B cell (primary cell): ENCODE measurements at places on chromosomes 6 and 20. TPM values are rescaled to one million over a fixed set of nuclear protein-coding genes. Genes with fewer than 3 reads are reported as not detected.
A peak's percentile ranks its signal among the peaks of the same experiment; 100 is the strongest.

GRCh38 chr6:89843070-89843469, 13.4 kb downstream of the CASP8AP2 start:
- DNase-seq = no peak

Gene OOEP
- 0.97 TPM in 1 of 2 replicates, not detected in the other for total RNA-seq

DNA sequence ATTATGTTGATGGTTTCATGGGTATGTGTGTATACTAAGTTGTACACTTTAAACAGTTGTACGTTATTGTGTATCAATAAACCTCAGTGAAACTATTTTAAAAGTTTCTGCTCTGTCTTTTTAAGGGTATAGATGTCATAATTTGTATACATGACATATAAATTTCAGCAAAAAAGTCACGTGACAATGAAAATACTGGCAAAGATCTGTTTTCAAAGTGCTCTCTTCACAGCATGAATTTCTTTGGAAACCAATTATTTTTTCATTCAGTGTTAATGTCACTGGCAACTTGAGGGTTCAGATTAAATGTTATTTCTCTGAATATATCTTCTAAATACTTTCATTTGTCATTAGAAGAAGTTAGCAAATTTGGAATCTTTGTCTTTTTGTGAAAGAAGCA, 91.7 kb upstream of the C6orf118 start:
- no peak for DNase-seq

- peak; percentile 70 for DNase-seq
Measured at GRCh38 chr6:89834884-89835792, 5.5 kb downstream of the CASP8AP2 start.

Gene SYTL3
- 4.4 and 5.4 TPM in 2 replicates for total RNA-seq

- no peak for DNase-seq
Measured at GRCh38 chr20:19907326-19908056, 109.7 kb upstream of the NAA20 start.

Gene TAGAP
- total RNA-seq = 167 and 171 TPM in 2 replicates

Gene SRMS
- 0.17 and 0.27 TPM in 2 replicates for total RNA-seq

DNA sequence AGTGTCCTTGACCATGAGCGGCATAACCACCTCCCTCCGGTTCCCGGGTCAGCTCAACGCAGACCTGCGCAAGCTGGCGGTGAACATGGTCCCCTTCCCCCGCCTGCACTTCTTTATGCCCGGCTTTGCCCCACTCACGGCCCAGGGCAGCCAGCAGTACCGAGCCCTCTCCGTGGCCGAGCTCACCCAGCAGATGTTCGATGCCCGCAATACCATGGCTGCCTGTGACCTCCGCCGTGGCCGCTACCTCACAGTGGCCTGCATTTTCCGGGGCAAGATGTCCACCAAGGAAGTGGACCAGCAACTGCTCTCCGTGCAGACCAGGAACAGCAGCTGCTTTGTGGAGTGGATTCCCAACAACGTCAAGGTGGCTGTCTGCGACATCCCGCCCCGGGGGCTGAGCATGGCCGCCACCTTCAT, 4.9 kb downstream of the TUBB1 start:
- no peak for DNase-seq
